T-cell (primary cell): ENCODE measurements at places on chromosomes 12 and 14. TPM values are rescaled to one million over a fixed set of nuclear protein-coding genes. Genes with fewer than 3 reads are reported as not detected.

DNA sequence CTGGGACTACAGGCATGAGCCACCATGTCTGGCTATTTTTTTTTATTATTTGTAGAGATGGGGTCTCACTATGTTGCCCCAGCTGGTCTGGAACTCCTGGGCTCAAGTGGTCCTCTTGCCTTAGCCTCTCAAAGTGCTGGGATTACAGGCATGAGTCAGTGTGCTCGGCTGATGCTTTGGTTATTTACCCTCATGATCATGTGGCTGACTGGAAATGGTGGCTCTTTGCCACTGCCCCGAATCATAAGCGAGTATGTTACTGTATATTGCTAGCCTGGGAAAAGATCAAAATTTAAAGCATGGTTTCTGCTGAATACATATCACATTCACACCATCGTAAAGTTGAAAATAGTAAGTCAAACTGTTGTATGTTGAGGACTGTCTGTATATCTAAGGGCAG is 101.1 kb downstream of the RGS6 start:
- no peaks in the 10 kb centered on the region for H3K36me3 ChIP-seq
- H3K4me3 ChIP-seq: no peak overlapping the region
- no peak for DNase-seq
- H3K4me1 ChIP-seq: no peaks in the 10 kb centered on the region

DNA sequence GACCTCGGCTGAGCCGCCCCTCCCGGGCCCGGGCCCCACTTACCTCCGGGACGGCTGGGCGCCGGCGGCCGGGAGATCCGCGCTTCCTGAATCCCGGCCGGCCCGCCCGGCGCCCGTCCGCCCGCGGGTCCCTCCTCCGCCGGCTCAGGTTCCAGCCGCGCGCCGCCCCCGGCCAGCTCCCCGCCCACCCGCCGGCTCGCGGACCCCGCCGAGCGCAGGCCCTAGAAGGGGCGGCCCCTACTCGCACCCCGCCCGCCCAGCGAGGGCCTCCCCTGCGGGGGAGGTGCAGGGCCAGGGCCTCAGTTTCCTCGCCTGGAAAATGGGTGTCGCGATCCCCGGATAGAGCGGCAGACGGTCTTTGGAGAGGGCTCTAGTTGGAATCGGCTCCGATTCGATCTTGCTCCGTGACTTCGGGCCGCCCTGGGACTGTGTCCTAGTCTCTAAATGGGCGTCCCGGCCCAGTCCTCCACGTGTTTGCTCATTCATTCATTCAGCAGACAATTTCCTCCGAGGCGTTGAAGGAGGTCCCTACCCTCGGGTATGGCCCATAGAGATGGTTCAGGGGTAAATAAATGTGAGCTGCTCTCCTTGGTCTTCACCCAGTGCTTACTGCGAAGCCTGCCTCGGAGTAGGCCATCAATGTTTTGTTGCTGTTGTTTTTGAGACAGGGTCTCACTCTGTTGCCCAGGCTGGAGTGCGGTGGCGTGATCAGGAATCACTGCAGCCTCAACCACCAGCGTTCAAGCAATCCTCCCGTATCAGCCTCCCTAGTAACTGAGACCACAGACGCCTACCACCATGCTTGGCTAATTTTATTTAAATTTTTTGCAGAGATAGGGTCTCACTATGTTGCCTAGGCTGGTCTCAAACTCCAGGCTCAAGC is at the start of gene TRPV4:
TSS of gene TRPV4 (minus strand) at position 92 of the 883 bp plus-strand sequence. CDS start 18,602 bp downstream, outside the sequence.
- no peak within 1 kb of the TSS for H3K27ac ChIP-seq
- DNase-seq: no peak
- H3K4me1 ChIP-seq: no peaks in the 10 kb centered on the region
- H3K36me3 ChIP-seq: no peaks in the 10 kb centered on the region
- H3K4me3 ChIP-seq: no peak within 1 kb of the TSS

DNA sequence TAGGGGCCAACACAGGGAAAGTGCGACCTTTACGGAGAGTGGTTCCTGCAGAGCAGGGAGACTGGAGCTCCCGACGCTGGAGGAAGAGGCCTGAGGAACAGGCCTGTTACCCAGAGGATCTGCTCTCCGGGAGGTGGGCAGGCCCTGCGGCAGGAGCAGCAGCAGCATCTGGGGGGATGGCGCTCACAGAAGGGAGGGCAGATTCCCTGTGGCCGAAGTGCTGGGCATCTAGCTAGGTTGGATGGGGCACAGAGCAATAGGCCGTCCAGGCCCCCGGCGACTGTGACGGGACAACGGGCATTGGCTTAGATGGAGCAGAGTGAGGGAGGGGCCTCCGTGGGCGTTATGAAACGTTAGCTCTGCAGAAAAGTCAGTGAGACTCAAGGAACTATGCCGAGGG is 135.6 kb downstream of the PIWIL1 start:
- H3K4me3 ChIP-seq: no peak overlapping the region
- DNase-seq: no peak
- no peak overlapping the region for H3K27ac ChIP-seq

Gene STAC3
- 3.5 TPM for total RNA-seq

Gene ADCK1
- total RNA-seq: 16.1 TPM

DNA sequence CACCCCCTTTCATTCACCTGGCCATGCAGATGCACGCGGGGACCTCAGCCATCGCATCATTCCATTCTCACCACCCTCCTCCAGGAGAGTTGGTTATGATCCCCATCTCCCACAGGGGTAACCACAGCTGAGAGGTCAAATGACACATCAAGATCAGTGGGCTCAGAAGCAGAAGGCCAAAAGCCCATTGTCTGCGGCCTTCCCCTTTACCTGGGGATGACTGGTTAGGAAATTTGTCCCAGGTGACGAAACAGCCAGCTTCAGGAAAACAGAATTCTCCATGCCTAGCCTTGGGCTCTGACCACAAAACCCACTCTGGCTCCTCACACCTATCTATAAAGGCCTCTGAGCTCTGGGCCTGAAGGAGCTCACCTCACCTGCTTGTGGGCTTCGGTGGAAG is 36.1 kb downstream of the ZFP36L1 start:
- peaks cover 4% of the 10 kb centered on the region for H3K4me1 ChIP-seq
- H3K27me3 ChIP-seq: no peaks in the 10 kb centered on the region
- H3K27ac ChIP-seq: no peak overlapping the region
- no peak overlapping the region for H3K4me3 ChIP-seq
- H3K36me3 ChIP-seq: no peaks in the 10 kb centered on the region

DNA sequence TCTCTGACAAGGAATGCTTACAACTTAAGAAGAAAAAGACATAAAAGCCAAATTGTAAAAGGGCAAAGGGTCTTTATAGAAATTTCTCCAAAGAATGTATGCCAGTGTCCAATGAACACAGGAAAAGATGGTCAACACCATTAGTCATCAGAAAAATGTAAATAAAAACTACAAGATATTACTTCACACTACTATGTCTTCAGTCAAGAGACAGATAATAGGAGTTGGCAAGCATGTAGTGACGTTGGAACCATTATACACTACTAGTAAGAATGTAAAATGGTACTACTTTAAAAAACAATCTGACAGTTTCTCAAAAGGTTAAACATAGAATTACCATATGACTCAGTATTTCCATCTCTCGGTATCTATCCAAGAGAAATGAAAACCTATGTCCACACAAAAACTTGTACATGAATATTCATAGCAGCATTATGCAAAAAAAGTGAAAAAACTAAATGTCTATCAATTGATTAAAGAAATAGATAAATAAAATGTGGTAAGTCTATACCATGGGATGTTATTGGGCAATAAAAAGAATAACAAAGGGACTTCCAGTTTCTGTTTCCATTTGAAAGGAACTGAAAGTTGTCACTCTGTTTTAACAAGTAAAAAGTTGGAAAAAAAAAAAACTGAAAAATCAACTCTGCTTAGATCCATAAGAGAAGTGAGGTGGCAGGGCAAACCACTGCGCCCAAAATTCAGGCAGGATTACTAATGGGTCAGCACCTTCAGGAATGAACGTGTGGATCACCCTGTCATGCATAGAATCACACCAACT is 69.8 kb downstream of the ALG10B start:
- H3K27ac ChIP-seq: no peak overlapping the region
- DNase-seq: no peak
